ENCODE measurements at places on chromosomes 5 and 9.

- DNase-seq: no peak
Measured at GRCh38 chr9:111603041-111603440, 3.6 kb upstream of the PTGR1 start.

DNA sequence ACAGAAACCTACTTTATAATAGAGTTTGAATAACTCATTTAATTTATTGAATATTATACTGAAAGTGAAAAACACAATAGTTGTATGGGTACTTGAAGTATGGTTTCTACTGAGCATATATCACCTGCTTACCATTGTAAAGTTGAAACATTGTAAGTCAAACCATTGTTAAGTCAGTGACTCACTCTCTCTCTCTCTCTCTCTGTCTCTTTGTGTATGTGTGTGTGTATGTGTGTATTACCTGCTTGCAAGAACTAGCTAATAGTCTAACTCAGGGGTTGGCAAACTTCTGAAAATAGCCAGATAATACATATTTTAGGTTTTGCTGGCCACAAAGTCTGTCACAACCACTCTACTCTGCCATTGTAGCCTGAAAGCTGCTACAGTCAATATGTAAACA lies 564.3 kb upstream of the ZNF608 start:
- no peak for DNase-seq

- no peak for DNase-seq
Measured at GRCh38 chr9:136297766-136298735, 5.8 kb downstream of the CCDC187 start.

- no peak for DNase-seq
Measured at GRCh38 chr9:72349911-72350310, 15.1 kb downstream of the ZFAND5 start.

GRCh38 chr5:172659570-172659908 lies 18.5 kb downstream of the NEURL1B start:
- DNase-seq: no peak

DNA sequence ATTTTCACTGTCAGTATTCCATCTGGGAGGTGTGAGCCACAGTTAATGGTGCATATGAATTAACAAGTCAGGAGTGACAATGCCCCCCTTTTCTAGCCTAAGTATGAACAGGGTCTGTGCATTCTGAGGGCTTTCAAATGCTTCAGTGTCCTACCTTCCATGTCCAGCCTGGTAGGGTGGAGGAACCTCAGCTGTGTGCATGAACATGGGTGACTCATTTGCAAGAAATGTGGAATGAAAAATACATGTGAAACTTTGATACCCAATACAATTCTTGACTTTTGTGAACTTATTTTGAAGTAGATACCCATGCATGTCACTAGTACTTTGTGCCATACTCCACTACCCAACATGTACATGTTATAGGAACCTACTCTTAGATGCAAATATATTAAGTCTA lies 375.8 kb downstream of the SEMA5A start:
- DNase-seq: no peak

DNA sequence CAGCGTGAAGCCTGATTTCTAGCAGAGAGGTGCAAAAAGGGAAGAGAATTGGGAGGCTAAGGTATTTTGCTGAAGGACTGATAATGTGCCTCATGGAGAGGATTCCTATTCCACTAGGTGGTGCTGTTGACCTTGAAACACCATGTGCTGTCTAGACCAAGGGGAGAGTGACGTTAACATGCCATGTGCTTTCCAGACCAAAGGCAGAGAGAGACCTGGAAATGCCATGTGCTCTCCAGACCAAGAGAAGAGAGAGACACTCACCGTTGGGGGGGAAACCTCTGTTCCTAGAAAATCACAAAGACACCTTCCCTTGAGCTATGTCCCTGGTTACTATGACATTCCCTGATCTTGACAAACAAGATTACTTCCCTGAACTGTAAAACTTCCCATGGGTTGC lies 286.0 kb upstream of the TUSC1 start:
- DNase-seq: peak; percentile 56

DNA sequence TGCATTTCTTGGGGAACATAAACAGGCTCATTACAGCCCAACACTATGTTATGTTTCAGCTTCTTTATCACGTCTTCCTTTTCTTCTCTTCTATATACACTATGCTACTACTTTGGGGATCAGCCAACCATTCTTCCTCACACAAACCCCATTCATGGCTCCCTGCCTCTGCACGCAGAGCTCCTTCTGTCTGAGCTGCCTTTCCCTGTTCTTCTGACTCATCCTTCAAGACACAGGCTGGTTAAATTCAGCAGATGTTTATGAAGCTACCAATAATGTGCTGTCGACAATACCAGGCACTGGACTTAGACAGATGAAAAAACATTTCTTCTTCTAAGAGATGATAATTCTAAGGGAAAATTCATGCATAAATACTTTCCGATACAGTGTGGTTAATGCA lies 102.5 kb upstream of the TXNDC8 start:
- DNase-seq: no peak

Measured in GF-D8 (cell line).